ENCODE measurements at places on chromosomes 11 and 22. TPM values are rescaled to one million over a fixed set of nuclear protein-coding genes. Genes with fewer than 3 reads are reported as not detected.

Gene TPH1
- not detected for total RNA-seq

Gene PGGHG
- 6.4 TPM for total RNA-seq

Gene MAPK8IP1
- 11.9 TPM for total RNA-seq

Gene PLAAT2
- total RNA-seq, result not detected

Gene OR8D4
- total RNA-seq, result not detected

Gene FBXO7
- total RNA-seq, result 82.9 TPM

Gene FZD4
- total RNA-seq, result 24.3 TPM

Gene CLDN5
- total RNA-seq, result 6.4 TPM

Gene OR51B5
- not detected for total RNA-seq

Gene PPP1R14B
- total RNA-seq, result 249 TPM

Gene C22orf31
- not detected for total RNA-seq

Gene FCHSD2
- total RNA-seq, result 10.8 TPM

Gene KRTAP5-9
- total RNA-seq, result not detected

Gene XKR3
- not detected for total RNA-seq

Gene CADM1
- total RNA-seq, result not detected

Gene TCIRG1
- total RNA-seq, result 151 TPM

Gene CARD18
- total RNA-seq, result not detected

Gene NEFH
- total RNA-seq, result 0.58 TPM

Gene TRIM49
- total RNA-seq, result not detected

Gene PGR
- 2.8 TPM for total RNA-seq

Gene ANGPTL5
- total RNA-seq, result not detected

Gene UCP3
- total RNA-seq, result under 0.01 TPM

Gene FAM83F
- not detected for total RNA-seq

Gene CCDC86
- 23.4 TPM for total RNA-seq

Gene ELMOD1
- total RNA-seq, result 0.29 TPM

Gene CSF2RB
- total RNA-seq, result not detected

Gene RAG1
- total RNA-seq, result 0.89 TPM

Gene OSBP2
- not detected for total RNA-seq

Gene DAGLA
- 5.5 TPM for total RNA-seq

Gene MS4A14
- total RNA-seq, result not detected

Gene OR4C46
- not detected for total RNA-seq
